ENCODE measurements at places on chromosomes 3 and 15.

- peak; percentile 67 for DNase-seq
These were observed 549.2 kb upstream of the TBL1XR1 start for GRCh38 chr3:177746337-177746933.

GRCh38 chr3:150995510-150995909, 23.0 kb upstream of the CLRN1 start:
- no peak for DNase-seq

DNA sequence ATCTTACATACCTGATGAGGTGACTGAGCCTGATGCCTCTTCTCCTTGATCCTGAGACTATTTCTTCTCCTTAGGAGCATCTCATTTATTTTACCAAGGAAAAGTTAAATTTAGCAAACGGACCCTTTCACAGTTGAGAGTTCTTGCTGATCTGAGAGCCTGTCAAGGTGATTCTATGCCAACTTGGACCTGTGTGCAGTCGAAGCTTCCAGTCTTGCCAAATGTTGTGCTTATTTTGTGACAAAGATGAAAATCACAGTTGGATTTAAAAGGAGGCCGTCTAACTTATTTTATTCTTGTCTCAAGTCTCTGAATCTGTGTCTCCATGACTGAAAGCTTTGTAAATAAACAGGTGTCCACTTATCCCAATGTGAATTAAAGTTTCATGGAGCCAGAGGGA, 296.3 kb upstream of the EPHA3 start:
- DNase-seq = no peak

GRCh38 chr3:184231671-184232070, 2.3 kb downstream of the VWA5B2 start:
- no peak for DNase-seq

DNA sequence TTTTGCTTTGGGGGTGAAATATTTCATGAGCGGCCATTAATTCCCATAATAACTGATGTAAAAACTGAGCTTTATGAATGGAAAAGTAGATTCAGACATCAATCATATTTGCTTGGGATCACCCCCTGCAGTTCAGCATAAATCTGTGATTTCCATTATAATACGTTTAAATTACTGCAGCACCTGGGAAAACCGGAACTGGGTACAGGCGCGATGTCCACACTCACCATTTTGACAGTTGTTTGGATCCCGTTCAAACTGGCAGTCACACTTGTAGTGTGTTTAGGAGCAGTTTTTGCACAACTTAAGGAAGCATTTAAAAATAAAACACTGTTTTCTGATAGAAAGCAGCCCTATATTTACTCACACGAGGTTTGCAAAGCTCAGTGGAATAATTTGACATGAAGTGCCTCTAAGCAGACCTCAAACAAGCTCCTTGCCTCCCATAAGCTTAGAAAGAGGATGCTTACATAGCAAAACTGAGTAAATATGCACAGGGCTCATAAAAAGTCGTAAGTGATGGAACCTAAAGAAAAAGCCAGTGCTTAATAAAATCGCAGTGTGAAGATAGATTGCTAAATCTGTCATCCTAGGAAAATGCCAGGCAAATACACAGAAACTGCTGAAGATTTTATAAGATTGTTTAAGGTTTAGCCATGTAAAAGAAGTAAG, 377.6 kb downstream of the PTPRG start:
- no peak for DNase-seq

- no peak for DNase-seq
These were observed 21.1 kb upstream of the SATB1 start for GRCh38 chr3:18446149-18446825.

- no peak for DNase-seq
These were observed 1101.9 kb downstream of the ROBO1 start for GRCh38 chr3:78665776-78666469.

- DNase-seq = no peak
These were observed 47.3 kb downstream of the EBLN2 start for GRCh38 chr3:73108750-73109149.

- DNase-seq = peak; percentile 33
These were observed 557 bp downstream of the TFG start for GRCh38 chr3:100709842-100710260.

DNA sequence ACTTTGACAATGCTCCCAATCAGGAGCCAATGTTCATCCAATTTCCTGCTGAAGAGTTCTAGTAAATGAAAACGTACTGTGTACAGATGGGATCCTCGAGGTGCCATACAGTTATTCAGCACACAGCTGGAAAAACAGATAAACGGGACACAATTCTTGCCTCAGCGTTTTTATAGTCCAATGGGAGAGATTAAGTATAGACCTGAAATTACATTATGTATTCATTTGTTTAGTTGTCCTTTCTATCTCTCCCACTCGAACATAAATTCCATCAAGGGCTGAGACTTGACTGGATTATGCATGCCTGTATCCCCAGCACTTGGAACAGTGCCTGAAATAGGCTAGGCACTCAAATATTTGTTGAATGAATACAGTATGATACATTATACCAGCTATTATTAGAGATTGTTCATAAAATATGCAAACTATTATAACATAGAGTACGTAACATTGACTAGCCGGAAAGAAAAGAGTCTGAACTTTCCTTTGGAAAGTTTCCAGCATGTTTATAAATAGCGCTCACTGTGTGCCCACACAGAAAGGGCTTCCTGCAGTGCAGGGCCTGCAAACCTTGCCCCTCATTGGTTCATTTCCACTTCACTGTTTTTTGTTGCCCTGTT, 27.4 kb upstream of the SNTN start:
- peak; percentile 97 for DNase-seq

DNA sequence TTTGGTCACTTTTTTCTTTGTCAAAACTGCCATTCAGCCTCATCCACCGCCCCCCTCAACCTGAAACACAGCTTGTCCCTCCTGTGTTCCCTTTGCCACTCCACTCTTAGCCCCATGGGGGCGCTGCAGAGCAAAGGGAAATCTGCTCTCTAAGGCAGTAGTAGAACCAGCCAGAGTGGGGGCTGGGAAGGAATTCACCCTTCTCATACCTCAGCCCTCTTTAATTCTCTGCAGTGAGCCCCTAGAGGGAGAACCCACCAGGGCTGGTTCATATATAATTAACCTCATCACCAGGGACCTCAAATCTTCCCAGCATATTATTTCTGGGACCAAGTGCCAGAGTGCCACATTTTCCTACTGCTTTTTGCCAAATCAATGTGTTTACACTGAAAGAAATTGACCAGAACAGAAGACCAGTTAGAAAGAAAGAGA, 2.8 kb upstream of the BCL6 start:
- peak; percentile 85 for DNase-seq

DNA sequence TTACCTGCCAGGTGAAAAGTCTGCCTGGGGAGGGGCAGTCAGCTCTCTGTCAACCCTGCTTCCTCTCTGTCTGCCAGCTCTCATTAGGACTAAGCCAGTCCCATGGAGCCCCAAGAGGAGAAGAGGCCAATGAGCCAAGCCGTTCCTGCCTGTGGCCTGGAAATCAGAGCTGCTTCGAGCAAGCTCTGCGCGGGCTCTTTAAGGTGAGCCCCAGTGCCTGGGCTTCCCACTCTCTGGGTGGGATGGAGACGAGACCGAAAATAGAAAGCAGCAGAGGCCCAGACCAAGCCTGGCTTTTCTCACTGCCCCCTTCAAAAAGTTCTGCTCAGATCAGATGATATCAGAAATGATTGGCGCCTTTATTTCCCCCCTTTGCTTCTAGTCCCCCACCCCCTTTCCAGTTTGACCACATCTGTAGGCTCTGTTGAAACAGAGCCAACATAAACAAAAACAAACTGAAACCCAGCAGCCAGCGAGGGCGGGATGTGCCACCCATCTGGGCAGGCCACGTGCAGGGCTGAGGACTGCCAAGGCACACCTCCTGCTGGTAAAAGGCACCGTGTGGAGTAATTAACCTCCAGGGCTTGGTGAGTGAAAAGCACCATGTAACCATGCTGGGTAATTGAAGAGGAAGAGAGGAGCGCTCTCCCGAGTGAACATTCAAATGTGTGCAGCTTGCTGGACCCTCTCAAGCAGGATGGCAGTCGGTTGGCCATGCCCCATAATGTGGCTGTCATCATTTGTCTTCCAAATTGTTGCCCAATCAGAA, 471.0 kb upstream of the PROK2 start:
- no peak for DNase-seq

GRCh38 chr3:57518276-57518915, 25.7 kb downstream of the DNAH12 start:
- peak; percentile 42 for DNase-seq

- no peak for DNase-seq
These were observed 4.4 kb upstream of the SCN5A start for GRCh38 chr3:38653685-38654537.

GRCh38 chr15:68204776-68205557, at the start of gene CALML4:
Gene CALML4 (minus strand): TSS chr15:68205332. CDS start chr15:68205247, 85 bp downstream.
- peak; percentile 33 for DNase-seq

DNA sequence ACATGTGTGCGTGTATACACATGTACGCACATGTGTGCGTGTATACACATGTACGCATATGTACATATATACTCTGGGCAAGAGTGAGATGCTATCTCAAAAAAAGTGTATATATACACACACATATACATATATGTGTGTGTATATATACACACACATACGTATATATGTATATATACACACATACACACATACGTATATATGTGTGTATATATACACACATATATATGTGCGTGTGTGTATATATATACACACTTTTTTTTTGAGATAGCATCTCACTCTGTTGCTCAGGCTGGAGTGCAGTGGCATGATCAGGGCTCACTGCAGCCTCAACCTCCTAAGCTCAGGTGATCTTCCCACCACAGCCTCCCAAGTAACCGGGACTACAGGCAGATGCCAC, 8.4 kb downstream of the HACL1 start:
- DNase-seq = no peak

- DNase-seq = no peak
These were observed 600.2 kb upstream of the GRM7 start for GRCh38 chr3:6260551-6261191.

- no peak for DNase-seq
These were observed 57.9 kb downstream of the RASGRF1 start for GRCh38 chr15:79032656-79033055.

DNA sequence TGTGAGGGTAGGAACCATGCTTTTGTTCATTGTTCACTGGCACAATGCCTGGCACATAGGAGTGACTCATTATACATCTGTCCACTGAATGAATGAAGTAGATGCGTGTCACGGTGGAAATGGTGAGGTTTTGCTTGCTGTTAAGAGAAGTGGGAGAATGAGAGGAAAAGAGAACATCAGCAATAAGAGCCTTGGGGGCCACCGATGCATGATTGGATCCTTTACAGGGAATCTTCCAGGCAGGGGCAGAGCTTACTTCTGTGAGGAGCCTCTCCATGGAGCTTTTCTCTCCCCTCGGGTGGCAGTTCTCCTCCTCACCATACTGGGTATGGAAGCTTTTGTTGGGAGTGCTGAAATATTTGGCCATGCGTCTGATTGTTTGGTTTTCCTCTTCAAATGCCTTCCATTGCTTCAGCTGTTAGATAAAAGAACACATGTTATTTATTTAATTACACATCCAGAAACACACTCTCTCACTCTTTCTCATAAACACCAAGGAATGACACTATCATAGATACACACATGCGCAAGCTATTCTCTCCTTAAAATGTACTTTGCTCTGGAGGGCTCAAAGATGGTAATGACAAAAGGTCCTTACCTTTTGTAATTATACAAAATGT, 78.9 kb upstream of the GSK3B start:
- no peak for DNase-seq

- no peak for DNase-seq
These were observed 117.2 kb downstream of the UACA start for GRCh38 chr15:70646169-70646568.

DNA sequence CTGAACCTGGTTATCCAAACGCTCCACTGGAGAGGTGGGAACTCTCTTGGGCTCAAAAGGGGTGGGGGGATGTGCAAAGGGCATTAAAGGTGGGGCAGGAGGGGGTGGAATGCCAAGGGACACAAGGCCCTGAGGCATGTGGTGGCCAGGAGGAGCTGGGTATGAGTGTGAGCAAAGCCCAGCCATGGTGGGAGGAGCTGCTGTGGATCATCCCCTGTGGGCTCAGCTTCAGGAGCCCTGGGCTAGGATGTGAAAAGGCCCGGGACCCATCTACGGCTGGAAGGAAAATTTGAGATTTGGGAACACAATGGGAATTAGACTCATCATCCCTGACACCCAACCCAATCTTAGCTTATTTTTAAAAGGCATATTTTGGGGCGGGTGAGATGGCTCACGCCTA, 33.3 kb downstream of the MGLL start:
- no peak for DNase-seq

GRCh38 chr3:126620738-126621137, 34.2 kb downstream of the TXNRD3 start:
- DNase-seq = peak; percentile 30

DNA sequence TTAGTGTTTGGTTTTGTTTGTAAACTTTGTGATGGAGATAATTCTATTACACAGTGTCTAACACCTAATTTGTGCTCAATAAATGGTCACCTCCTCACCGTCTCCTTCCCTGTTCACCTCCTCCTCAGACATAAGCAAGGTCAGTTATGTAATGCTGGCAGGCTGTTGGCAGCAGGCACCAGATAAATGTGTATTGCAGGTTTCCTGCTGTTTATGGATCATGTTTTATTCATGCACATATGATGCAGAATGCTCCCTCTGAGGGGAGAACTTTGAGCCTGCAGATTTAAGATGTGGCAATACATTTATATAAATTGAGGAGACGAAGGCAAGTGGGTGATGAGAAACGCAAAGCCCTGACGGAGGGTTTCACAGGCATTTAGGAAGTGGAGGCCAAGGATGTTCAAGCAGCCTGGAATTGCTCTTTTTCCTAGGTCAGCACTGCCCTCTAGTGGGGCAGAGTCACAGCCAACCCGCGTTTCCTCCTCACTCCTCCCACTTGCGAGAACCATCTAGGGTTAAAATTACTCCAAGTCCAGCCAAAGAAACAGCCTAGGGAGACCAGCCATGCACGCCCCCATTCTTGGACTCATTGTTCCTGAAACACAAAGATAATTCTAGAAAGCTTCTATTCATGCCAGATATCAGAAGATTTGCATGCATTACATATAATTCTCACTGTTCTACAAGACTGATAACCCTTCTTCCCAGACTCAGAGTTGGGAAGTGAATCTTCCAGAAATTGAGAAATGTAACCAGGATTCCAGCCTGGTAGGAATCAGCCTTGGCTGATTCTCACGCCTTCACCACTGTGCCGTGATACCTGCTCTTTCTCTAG, 228.7 kb downstream of the SLCO3A1 start:
- peak; percentile 70 for DNase-seq

DNA sequence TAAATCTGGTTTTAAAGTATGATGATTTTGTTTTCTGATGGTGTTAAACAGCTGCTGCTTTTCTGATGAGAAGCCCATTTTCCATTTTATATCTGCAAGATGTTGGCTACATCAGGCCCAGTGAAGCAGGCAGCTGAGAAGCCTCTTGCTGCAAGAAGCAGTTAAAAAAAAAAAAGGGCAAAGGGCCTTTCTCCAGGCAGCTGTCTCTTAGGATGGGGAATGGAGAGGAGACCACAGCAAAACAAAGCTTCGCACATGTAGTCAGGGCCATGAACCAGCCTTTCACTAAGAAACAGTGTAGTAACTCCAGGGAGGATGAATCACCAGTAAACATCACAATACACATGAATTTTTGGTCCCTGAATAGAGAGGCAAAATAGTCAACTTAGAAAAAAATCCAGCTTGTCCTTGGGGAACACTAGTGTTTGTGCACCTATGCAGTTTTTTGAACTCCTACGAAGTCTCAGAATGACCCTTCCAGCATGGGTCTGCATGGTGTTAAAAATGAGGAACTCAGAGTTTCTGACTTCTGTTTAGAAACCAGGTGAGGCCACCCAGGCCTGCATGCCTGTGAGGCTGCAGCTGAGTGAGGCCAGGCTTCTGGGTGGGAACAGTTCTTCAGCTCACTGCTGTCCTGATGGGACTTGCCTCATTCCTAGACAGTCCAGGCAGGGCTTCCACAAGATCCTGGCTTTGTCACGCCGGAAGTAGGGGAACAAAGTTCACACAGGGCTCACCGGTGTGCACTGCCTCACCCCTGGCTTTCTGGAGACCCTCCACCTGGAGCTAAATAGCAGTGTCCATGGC, 518.7 kb downstream of the MCTP2 start:
- DNase-seq = no peak

Measured in fibroblast of skin of abdomen (primary cell).